ENCODE measurements at places on chromosomes 13 and 19.

DNA sequence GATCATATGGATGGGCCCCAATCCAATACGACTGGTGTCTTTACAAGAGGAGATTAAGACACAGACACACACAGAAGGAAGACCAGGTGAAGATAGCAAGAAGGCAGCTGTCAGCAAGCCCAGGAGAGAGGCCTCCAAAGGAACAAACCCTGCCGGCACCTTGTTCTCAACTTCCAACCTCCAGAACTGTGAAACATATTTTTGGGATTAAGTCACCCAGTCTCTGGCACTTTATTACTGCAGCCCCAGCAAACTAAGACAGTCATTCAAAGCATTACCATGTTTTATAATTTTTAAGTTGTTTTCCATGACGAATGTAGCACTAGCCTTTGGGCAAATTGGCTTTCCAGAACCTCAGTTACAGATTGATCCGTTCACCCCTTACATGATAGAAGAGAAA, 11.3 kb downstream of the STARD13 start:
- no peak for DNase-seq

DNA sequence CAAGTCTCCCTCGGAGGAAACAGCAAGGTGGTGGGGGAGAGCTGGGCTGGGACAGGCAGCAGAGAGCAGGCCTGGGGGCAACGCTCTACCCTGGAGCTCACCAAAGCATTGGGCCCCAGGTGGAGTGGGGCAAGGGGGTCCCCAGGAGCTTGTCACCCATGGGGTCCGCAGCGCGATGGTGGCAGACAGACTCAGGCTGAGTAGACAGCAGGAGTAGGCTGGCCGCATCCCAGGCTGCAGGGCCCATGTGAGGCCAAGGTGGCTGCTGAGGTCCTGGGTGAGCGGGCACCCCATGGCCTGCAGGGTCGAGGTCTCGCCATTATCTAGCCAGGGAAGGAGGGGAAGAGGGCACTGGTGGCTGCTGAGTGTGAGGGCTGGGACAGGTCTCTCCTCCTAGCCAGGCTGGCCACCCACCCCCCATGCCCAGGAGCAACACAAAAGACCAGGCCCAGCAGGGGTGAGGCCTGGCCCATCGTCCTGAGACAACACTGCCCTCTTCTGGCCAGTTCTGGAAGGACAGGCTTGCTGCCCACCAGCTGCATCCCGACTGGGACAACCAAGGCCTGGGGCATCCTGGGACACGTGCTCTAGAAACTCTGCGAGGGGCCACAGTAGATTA, 33.1 kb downstream of the CEBPG start:
- DNase-seq, result peak; percentile 74

DNA sequence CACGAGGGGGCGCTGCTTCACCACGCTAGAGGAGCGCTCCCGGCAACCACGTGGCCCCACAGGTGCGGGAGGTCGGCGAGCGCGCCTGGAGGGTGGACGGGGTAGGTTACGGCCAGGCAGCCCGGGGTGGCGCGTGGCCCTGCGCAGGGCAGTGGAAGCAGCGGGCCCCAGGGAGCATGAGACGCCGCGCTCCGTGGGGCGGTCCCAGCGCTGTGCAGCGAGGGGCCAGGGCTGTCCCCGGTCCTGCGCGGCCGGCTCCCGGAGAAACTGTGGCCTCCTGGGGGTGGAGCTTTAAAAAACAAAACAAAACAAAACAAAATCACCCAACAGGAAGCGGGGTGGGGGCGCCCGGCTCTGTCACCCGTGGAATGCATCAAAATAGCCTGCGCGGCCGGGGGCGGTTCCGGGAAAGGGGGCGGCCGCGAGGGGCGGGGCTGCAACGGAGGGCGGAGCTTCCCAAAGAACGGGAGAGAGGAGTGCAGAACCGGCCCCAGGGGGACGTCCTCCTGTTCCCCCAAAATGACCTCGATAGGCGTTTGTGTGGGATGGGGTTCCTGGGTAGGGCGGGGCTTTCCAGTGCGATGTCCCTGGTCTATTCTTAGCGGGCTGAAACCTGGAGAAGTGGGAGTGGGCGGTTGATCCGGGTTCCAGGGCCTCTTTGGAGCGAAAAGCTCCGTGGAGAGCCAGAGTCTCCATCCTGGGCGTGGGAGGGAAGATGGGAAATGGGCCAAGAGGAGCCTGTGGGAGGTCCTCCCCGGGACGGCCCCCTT, 27.3 kb downstream of the NUMBL start:
- DNase-seq, result peak; percentile 92

DNA sequence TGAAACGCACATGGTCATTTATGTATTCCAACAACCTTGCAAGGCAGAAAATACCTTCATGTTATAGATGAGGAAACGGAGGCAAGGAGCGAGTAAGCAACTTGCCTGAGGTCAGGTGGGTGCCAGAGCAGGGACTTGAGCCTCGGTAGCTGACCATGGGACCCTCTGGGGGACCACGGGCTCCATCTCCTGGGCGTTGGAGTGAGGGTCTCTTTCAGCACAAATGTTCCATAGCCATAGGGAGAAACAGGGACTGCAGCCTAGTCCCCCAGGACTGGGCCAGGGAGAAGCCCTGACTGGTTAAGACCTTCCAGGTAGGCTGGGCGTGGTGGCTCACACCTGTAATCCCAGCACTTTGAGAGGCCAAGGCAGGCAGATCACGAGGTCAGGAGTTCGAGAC, 38.4 kb upstream of the ADGRE5 start:
- DNase-seq, result no peak

DNA sequence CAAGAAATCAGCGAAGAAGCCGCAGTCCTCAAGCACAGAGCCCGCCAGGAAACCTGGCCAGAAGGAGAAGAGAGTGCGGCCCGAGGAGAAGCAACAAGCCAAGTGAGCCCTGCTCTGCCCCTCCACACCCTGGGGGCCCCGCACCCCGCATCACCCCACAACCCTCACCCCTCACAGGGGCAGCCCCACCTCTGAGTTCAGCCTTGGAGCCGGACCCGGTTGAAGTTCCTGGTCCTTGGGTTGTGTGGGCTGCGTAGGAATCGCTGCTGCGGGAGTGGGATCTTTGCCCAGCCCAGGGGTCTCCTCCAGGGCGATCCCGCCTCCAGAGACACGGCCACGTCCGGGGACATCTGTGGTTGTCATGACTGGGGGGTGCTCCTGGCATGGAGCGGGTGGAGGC, 22.0 kb downstream of the PLIN4 start:
- no peak for DNase-seq

GRCh38 chr13:48631441-48631840, 22.3 kb upstream of the CYSLTR2 start:
- no peak for DNase-seq

DNA sequence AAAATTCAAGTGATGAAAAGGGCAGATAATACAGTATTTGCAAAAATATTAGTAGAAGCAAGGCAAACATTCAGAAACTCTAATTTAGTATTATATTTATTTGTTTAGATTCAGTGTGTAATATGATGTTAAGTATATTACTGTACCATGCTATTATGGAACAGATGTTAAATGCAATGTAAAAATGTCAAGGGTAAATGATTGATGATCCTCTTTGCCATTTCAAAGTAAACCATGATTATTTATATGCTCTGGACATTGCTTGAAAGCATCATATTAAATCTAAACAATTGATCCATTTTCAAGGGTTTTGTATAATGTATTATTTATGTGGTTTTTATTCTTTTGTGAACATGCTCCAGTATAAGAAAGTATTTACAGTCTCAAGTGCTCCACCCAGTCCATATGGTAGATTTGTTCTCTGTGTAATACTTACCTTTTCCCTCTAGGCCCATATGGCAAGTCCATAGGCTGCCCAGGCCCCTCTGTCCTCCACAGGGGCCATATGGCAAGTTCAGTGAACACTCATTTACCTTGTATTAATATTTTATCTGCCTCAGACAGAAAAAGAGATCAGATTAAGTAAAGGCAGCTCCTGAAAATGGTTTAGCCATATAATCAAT, 353.5 kb downstream of the DACH1 start:
- no peak for DNase-seq

GRCh38 chr19:16206637-16207036, 8.9 kb downstream of the AP1M1 start:
- DNase-seq, result no peak

- DNase-seq, result no peak
Measured at GRCh38 chr13:41502031-41502430, 44.7 kb downstream of the RGCC start.

DNA sequence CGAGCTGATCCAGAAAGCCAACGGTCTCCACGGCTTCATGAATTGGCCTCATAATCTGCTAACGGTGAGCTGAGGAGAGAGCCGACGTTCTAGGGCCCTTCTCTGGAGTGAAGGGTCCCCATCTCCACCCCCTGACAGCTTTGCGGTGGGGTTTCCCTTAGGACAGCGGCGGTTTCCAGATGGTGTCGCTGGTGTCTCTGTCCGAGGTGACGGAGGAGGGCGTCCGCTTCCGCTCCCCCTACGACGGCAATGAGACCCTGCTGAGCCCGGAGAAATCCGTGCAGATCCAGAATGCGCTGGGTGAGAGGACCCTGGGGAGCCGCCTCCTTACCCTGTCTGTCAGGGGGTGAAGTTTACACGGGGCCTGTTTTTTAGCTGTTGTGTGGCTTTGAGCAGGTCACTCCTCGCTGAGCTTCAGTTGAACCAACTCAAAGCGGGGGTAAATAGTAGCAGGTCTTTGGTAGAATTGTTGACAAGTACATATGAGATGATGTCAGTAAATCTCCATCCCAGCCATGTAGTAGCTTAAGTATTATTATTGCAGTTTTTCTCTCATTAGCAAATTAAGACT, 801 bp downstream of the QTRT1 start:
- DNase-seq, result no peak

DNA sequence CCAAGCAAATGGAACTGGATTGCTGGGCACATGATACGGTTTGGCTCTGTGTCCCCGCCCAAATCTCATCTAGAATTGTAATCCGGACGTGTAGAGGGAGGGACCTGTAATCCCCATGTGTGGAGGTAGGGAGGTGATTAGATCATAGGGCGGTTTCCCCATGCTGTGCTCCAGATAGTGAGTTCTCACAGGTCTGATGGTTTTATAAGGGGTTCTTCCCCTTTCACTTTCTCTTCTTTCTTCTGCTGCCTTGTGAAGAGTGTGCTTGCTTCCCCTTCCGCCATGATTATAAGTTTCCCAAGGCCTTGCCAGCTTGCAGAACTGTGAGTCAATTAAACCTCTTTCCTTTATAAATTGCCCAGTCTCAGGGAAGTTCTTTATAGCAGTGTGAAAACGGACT, 32.6 kb upstream of the MTIF3 start:
- peak; percentile 30 for DNase-seq

DNA sequence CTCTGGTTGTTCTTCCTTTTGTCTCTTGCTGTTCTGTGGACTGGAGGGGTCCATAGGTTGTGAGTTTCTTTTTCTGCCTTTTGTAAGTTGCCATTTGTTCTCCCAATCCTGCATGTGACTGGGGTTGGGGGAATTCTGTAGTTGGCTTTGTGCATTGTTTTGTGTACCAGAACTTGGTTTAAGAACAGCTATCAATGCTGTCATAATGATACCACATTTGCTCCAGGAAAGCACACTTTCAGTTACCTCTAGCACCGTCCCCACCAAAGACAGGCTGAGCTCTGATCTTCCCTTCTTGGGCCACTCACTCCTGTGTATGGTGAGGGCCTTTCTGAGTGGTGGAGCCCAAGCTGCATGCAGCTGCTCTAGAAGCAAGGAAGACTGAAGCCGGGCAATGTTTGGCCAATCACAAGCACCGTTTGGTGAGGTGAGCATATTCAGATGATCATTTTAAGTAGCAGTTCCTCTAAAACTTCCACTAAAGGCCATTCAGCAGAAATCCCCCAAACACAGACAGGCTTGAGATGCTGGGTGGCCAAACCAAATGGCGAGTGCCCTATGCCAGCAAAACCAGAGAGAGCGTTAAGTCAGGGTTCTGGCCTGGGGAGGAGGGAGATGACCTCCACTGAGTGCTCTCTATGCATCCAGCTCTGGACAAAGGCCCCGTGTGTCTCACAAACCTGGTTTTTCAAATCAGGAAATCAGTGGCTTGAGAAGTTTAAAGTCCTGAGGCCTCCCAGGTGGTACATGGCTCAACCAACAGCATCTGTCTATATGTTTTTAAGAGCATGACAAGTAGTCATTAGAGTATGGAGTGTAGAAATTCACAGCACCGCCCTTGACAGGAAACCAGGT, 120.7 kb upstream of the SPATA13 start:
- no peak for DNase-seq

DNA sequence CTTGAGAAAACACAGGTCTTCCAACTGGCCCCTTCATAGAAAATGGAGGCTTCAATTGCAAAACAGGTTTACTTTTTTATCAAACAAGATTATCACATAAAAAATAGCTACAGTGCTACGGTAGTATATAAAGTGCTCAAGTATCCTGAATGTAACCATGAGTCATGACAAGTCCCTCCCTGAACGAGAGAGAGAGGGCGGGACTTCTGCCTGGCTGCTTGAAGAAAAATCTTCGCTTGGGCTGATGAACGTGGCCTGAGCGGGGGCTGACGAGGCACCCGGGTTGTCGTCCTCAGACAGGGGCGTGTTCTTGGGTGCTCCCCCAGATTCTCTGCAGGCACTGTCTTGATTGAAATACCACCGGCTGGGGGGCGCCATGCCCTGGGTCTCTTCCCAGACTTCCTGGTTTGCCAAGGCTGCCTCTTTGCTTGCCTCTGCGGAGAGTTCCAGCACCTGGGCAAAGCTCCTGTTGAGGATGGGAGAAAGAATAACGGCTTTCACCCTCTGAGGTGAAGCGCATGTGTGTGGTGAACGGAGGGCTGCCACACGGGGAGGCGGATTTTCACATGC, 23.2 kb upstream of the CPAMD8 start:
- DNase-seq, result no peak

GRCh38 chr13:106709522-106709921, 141.6 kb upstream of the ARGLU1 start:
- no peak for DNase-seq

GRCh38 chr13:112102243-112102642, 35.3 kb downstream of the SOX1 start:
- no peak for DNase-seq

DNA sequence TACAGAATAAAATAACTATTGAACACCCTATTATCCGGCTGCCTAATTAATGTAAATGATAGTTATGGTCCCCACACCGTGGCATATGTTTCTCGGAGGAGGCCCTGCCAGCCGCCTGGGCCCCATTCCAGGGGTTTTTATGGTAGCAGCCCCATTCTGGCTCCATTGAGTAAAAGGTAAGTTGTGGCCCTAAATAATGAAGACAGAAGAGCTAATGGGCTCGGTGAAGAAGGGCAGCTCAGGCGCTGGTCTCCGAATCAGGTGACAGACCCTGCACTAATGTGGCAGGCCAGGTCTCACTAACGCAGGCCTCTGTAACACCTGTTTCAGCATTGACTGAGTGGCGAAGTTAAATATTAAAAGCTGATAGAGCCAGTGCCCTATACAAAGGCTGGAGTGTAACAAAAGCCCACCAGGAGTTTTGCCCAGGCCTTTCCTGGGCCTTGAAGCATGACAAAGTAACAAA, 19.1 kb downstream of the POP4 start:
- no peak for DNase-seq

GRCh38 chr13:111407381-111408131, 87.1 kb downstream of the TEX29 start:
- DNase-seq, result no peak

Data from CD4-positive, alpha-beta T cell treated with Interleukin-12 subunit alpha and Interleukin-12 subunit beta, for 1 hour (primary cell).